CD4-positive, alpha-beta T cell treated with Interleukin-10 for 1 hour (primary cell): ENCODE measurements at places on chromosomes 7 and 10.

GRCh38 chr10:92384741-92385140 lies 93.8 kb downstream of the MARCHF5 start:
- no peak for DNase-seq

- DNase-seq, result no peak
Observed at GRCh38 chr7:31664890-31665289, 22.1 kb upstream of the PPP1R17 start.

GRCh38 chr7:40197527-40197926 lies 62.7 kb downstream of the SUGCT start:
- DNase-seq, result no peak

DNA sequence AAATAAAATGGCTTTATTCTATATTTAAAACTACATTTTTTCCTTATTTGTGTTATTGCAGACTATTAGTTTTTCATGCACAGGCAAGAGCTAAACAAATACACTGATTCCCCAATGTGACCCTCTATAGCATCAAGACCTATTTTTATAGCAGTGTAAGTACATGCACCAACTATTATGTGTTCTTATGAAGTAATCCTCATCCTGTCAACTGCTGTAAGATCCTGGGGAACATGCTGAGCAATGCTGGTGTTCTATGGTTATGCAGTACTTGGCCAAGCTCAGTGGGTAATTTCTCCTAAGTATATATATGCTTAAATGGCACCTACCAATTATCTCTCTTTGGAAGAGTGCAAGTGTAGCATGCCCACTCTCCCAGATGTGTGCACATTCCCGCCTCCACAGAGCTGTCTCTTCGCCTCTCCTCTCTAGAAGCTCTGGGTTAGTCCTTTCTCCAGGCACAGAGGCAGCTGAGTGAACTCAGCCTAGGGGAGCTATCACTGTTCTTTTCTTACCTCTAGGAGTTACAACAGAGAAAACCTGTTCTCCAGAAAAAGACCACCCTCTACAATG lies 428.8 kb downstream of the KCNMA1 start:
- no peak for DNase-seq

- DNase-seq, result no peak
Observed at GRCh38 chr7:111855161-111855841, 293.0 kb upstream of the IMMP2L start.

DNA sequence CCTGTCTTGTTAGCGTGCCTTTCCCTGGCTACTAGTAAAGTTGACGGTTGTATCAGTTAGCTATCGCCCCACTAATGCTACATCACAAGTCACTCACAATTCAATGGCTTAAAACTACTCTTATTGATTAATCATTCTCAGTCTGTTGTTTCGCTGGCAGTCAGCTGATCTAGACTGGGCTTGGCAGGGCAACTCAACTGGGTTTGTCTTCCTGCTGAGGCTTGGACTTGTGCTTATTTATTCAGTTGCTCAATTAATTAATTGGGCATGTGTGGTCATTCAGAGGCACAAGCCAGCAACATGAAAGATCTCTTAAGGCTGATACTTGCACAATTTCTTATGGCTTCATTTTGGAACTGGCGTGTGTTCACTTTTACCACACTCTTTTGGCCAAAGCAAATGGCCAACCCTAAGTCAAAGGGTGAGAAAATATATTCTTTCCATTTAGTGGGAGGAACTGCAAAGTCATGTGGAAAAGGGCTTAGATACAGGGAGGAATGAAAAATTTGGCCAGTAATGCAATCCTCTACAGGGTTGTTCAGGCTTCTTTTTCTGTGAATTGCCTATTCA lies 333.5 kb downstream of the GPR37 start:
- DNase-seq, result no peak

DNA sequence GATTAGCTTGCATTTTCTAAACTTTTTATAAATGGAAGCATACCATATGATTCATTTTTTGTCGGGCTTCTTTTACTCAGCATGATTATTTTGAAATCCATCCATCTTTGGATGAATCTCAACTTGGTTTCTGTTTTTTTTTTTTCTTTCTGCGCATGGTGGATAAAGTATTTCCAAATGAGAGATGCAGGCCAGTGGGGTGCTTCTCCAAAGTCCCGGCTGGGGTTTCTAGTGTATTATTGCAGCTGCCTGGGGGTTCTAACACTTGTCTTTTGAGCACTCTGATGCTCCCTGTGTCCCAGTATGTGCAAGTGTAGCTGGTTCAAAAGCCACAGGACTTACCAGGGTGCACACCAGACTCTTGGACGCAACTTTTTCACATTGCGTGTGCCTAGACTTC lies 70.9 kb upstream of the LOXL4 start:
- no peak for DNase-seq
